ENCODE measurements at places on chromosomes 4 and X. TPM values are rescaled to one million over a fixed set of nuclear protein-coding genes. Genes with fewer than 3 reads are reported as not detected.

ZAR1 gene
- total RNA-seq, result not detected

RASGEF1B gene
- 2.1 TPM for total RNA-seq

CENPVL1 gene
- total RNA-seq, result not detected

SMIM43 gene
- total RNA-seq, result 4.5 TPM

SMR3B gene
- total RNA-seq, result not detected

PFKFB1 gene
- total RNA-seq, result not detected

INTU gene
- total RNA-seq, result 2.5 TPM

SPANXB1 gene
- total RNA-seq, result not detected

PRDM8 gene
- 3.5 TPM for total RNA-seq
